ENCODE measurements at places on chromosomes 2 and 18.

DNA sequence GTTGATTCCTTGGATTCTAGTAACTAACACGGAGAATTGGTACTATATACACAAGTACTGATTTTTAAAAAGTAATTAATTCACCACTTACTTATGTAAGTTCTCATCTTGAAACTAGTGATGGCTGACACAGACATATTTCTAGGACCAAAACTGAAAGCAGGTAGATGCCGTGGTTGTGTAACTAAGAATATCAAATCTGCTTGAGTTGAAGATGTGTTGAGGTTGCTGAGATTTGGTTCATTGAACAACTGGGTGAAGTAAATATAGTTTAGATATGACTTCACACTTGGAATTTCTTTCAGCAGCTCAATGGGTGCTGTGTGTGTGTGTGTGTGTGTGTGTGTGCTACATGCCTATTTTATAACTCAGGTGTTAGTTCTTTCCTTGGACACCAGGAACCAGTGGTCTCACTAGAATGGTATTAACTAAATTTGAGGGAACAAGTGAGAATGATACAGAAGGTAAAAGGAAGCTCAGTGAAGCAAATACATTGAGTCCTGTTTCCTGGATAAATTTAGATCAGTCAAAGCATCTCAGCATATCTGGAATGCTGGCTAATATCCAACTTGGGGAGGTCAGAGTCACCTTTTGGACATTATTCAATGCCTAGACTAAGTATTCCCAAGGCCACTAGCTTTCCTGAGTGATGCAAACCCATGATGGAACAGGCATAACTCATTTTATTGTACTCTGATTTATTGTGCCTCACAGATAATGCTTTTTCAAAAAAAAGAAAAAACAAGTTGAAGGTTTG lies 110.7 kb upstream of the ZEB2 start:
- no peak for DNase-seq

GRCh38 chr2:41377837-41378236 lies 670.0 kb upstream of the PKDCC start:
- DNase-seq: no peak

GRCh38 chr18:75304678-75305557 lies 94.3 kb downstream of the TSHZ1 start:
- DNase-seq: no peak

GRCh38 chr2:128388499-128388941 lies 69.9 kb upstream of the HS6ST1 start:
- no peak for DNase-seq

DNA sequence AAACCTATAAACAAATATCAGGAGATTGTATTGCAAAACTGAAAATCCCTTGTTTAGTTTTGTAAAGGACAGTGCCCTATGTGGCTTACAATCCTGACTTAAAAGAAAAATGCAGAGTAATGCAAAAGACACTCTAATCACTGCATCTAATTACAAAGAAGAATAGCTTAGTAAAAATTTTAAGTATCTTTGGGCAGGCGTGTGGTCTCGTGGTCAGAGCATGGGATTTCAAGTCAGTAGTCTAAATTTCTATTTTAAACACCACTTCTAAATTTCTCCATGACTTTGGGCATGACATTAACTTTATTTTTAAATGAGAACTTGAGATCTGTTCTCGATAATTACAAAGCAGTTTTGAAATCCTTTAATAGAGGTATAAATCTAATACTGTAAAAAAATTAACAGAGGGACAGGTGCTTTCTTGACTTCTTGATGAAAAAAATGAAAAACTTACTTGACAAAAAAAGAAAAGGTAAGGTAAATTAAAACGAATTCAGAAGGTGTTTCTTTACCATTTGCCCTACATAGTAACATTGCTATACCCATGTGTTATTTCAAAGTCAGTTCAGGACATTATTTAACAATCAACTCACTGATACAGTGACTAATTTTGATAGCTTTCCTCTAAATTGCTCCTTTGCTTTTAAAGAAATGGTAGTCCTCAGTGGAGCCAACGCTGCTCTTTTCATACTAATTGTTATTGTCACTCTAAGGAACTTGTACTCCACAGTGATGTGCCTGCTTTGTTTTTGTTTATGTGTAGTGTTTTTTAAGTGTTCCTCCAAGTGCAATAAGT lies 17.6 kb upstream of the FTCDNL1 start:
- no peak for DNase-seq
